ENCODE measurements at places on chromosomes 16 and 17.

DNA sequence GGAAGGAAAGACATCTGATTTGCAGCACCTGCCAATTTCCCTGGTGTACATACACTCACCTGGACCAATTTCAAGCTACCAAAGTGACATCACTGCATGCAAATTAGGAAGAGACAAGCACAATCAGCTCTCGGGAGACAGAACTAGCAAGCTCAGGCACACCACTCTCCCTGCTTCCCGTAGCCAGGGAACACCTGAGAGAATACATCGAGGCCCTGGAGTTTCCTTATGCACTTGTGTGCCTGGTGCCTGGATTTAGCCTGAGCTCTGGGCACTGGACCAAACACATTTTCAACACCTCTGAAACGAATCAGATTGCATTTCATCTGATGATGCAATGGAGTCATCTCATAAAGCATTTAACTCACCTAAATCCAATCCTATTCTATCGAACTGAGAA lies 110.5 kb downstream of the HS3ST2 start:
- no peak for DNase-seq

GRCh38 chr16:56539656-56540055 lies 19.8 kb upstream of the BBS2 start:
- DNase-seq, result no peak

DNA sequence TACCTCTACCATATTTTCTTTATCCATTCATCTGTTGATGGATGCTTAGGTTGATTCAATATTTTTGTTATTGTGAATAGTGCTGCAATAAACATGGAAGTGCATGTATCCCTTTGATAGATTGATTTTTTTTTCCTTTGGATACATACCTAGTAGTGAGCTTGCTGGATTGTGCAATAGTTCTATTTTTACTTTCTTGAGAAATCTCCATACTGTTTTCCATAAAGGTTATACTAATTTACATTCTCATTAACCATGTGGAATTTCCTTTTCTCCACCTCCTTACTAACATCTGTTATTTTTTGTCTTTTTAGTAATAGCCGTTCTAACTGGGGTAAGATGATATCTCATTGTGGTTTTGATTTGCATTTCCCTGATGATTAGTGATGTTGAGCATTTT lies 124.6 kb upstream of the TOX3 start:
- DNase-seq, result no peak

- DNase-seq, result no peak
These were observed 219.6 kb upstream of the IRX3 start for GRCh38 chr16:54506214-54506580.

DNA sequence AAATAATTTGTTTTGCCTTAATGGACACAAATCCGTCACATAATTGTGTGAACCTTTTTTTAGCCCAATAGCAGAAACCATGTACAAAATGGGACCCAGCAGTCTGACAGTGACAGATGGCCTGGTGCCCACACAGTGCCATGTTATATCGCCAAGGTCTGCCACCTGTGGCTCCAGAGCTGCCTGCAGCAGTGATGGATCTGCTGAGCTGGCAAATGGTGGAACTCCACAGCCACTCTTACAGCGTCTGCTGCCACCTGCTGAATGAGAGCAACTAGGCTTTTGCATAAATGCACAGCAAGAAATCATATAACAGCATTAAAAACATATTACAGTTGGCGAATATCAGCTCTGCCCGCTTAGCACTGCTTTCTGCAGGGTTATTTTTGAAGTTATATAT lies 59.4 kb downstream of the NUP93 start:
- no peak for DNase-seq

- no peak for DNase-seq
These were observed 12.9 kb downstream of the G6PC1 start for GRCh38 chr17:42913522-42913921.

- DNase-seq, result no peak
These were observed 102.5 kb downstream of the BMERB1 start for GRCh38 chr16:15536843-15537242.

DNA sequence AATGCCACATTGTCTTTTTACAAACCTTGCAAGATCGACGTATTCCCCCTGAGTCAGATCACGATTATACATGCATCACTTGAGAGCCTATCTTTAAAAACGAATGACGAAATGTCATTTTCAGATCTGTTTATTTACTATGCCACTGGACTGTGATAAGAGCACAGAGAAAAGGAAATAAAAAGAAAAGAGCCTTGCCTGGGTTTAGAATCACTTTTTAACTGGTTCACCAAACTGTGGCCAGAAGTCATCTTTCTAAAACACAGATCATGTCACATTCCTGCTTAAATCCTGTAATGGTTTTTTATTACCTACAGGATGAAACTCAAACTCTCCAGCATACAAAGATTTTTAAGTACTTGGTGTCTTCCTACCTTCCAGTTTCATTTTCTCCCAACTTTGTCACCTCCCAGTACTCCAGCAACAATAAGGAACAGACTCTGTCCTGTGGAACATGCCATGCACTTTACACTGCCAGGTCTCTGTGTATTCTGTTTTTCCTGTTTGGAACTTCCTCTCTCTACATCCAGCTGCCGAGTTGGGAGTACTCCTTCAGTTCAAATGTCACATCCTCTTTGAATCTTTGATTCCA lies 91.5 kb downstream of the SNX11 start:
- DNase-seq, result peak; percentile 25

- no peak for DNase-seq
These were observed 68.8 kb downstream of the ZNF18 start for GRCh38 chr17:11928436-11928835.

- DNase-seq, result no peak
These were observed 931 bp upstream of the CPHXL start for GRCh38 chr16:75727221-75727620.

DNA sequence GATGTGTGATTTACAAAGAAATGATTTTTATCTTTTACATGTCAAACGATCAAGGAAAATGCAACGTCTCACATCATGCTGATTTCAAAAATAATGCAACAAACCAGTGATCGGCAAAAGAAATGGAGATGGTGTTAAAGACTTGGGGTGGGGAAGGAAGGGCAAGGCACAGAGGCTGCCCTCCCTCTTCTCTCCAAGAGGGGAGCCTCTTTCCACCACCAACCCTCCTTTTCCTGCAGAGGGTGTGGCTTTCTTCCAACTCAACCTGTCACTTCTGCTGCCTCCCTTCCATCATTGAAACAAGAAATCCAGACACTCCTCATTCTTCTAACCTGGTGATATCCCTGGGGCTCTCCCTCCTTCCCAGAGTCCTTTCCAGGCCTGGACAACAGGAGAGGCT lies 320.8 kb downstream of the SLC39A11 start:
- DNase-seq, result no peak

DNA sequence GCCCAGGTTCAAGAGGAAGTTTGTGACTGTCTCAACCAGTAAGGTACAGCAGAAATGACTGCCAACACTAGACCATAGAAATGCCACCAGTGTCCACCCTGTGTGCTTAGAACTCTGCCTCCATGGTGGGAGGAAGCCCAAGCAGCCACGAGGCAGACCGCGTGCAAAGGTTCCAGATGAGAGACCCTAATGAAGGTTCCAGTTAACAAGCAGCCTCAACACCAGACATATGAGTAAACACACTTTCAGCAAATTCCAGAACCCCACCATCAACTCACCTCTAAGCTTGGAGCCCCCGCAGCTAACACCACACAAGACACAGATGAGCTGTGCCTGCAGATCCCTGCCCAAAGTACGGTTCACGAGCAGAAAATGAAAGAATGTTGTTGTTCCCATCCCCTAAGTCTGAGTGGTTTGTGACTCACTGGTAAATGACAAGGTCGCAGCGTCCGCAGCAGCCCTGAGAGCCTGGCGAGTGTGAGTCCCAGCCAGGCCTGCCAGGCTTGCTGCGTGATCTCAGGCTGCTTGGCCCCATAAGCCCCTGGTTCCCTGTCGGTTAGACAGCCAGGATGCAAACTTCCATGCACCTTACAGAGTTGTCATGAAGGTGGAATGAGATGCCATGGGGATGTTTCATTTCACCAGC lies 193.7 kb downstream of the C16orf95 start:
- no peak for DNase-seq

DNA sequence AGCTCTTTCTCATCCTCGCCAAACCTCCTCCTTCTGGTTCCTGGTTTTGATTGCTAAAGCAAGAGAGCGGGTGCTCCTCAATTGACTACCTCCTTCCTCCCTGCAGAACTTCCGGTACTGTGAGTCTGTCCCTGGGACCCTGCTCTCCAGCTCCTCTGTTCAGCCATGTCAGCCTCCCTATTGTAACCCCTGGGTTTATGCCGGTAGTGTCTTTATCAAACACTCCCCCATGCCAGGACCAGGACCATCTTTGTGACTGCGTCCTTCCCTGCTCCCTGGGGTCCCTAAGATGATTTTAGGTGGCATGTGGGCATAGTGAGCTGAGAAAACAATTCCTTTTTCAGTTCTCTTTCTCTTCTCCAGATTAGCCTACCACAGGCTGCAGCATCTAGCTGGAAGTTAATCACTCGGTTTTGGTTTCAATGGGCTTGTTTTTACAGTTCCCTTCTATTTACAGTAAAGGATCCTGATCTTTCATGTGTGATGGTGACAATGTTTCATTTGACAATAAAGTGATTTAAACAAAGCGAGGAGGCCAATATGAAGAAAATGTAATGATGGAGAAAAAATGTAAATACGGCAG lies 27.7 kb upstream of the IL21R start:
- peak; percentile 44 for DNase-seq

DNA sequence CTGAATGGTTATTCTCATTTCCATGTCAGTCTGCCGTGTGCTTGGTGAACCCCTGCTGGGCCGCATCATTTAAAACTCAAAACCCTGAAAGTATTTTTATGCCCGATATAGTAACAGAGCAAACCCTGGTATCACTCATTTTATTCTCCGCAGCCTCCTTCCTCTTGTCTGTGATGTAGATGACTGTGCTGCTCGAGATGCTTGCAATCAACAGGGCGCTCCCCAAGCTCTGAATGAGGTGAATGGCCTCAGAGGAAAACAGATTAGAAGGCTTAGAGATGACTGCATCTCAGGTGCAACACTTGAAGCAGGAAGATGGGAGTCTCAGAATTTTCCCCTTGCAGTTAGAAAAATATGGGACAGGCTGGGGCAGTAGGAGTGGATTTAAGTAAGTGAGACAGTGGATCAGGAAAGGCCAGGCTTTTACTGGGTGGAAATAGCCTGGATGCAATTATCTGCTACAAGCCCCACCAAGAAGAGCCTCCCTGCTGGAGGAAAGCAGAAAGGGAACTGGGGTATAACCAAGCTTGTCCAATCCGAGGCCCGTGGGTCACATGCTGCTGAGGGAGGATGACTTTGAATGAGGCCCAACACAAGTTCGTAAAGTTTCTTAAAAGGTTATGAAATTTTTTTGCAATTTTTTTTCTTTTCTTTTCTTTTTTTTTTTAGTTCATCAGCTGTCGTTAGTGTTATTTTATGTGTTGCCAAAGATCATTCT lies 166.9 kb downstream of the CDH13 start:
- no peak for DNase-seq

DNA sequence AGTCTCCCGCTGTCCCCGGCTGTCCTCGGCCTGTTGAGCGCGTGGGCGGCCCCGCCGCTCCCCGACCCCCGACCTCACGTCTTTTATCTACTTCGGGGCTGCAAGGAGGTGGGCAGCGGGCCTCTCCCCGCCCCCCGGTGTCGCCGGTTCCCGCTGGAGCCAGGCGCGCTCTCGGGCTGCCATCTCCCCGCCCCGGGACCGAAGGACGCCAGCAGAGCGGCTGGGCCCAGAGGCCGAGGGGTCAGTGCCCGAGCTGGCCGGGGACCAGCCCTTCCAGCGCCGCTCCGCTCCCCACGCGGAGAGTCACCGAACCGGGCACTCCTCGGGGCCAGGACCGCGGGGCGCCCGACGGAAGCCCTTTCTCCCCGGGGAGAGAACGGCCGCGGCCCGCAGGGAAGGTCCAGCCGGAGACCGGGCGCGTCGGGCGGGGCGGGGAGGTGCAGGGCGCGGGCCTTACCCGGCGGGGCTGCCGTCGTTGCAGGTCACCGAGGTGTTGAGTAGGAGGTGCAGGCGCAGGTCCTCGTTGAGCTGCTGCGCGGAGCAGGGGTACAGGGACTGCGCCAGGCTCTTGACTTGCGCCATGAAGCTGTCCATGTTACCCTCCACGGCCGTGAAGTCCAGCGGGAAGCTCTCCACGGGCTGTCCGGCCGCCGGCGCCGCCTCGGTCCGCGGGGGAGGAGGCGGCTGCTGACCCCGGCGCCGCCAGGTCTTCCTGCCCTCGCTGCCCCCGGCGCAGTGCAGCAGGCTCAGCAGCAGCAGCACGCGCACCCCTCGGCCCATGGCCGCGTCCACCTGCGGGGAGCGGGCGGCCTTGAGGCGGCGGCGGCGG lies 643 bp downstream of the NOTUM start:
- DNase-seq, result no peak

GRCh38 chr16:79411805-79412204 lies 188.7 kb downstream of the MAF start:
- no peak for DNase-seq

DNA sequence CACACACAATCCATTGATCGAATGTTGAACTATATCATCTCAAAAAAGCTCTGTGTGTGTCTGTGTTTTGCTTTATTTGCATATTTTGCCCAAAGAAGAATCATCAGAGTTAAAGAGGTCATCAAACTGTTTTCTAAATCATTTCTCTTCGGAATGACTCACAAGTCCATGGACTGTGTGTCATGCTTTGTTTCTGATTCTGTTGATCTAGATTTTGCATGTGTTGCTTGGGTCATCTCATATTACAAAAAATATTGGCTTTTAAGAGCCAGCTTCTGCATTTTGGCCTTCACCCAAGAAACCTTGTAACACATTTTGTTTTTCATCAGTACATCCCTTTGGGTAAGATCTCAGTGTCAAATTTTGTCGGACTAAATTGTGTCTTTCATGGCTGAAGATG lies 471.2 kb upstream of the HSBP1 start:
- no peak for DNase-seq

DNA sequence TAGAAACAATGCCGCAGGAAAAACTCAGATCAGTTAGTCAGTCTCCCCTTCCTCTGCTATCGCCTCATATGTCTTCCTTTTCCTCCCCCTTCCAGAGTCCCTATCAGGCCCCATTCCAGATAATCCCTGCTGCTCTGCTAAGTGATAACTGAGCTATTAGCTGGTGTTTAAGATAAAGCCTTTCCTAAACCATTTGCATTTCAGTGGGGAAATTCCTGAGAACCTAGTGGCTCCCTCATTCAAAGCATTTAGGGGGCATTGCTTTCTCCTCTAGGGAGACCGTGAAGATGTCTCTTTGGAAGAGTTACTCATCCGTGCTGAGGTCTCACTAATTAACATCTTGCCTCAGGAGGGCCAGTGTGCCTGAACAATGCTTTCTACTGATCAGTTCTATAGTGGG lies 401.6 kb downstream of the NPIPA7 start:
- DNase-seq, result no peak

- DNase-seq, result no peak
These were observed 147.6 kb downstream of the SOX9 start for GRCh38 chr17:72268431-72268830.
